Osteoblast (primary cell): ENCODE measurements at places on chromosomes 3 and 15. TPM values are rescaled to one million over a fixed set of nuclear protein-coding genes. Genes with fewer than 3 reads are reported as not detected.

The BOC gene
- 22.8 and 29.2 TPM in 2 replicates for total RNA-seq

The PPARG gene
- 7.2 and 9.4 TPM in 2 replicates for total RNA-seq

The FBN1 gene
- total RNA-seq: 1,453 and 1,556 TPM in 2 replicates

The EPHB1 gene
- total RNA-seq: 0.36 and 1.5 TPM in 2 replicates

The CPNE9 gene
- not detected in 2 replicates for total RNA-seq

The ACTRT3 gene
- total RNA-seq: 4.3 and 4.7 TPM in 2 replicates

The CGNL1 gene
- total RNA-seq: 1.1 and 1.5 TPM in 2 replicates

GRCh38 chr15:71066983-71067382 is 48.3 kb upstream of the THSD4 start:
- DNase-seq: peak; percentile 42

DNA sequence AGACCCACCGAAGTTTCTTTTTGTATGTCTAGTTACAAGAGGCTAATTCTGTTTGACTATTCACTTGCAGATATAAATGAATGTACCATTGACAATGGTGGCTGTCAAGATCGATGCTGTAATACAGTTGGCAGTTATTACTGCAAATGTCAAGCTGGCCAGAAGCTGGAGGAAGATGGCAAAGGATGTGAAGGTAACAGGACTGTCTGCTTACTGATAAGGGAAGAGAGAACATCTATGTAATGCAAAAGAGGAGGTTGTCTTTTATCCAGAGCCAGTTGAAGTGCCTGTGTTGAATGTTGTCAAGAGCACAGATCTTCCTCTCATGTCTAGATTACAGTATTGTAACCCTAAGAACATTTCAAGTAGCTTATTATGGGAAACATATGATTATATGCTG is 549.5 kb upstream of the GOLIM4 start:
- no peak for DNase-seq

- DNase-seq: no peak
Observed at GRCh38 chr3:37736624-37737023, 125.1 kb upstream of the CTDSPL start.

DNA sequence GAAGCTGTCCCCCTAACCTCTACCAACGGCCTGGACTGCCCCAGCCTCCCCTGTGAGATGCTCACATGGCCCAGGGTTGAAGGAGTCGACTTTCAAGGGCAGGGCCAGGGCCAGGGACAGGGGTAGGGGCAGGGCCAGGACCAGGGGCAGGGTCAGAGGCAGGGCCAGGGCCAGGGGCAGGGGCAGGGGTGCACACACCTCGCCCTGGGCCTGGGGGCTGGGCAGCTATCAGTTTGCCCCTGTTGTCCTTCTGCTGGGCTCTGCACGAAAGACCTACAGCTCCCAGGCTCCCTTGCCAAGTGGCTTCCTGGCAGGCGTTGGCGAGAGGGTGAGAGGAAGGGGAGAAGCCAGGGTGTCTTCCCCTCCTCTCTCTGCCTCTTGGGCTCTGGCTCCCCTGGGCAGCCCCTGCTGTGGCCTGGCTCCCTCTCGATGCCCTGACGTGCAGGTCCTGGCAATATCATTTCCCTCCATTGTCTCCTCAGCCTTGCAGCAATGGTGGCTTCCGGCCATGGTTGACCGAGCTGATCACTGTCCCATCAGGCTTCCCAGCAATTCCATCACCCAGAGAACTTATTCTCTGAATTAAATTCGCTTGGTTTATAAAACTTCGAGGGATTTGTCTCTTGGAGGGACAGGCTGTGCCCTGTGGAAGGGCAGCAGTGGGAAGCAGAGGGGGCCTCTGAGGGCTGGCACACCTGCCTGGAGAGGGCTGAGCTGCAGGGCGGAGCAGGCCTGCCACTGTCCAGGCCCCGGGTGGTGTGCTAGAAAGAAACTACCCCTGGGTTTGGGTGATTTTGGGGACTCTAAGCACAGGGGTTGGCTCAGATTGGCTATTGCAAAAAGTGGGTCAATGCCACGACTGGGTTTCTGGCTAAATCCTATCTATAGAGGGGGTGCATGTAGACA is 13.9 kb downstream of the PRR23E start:
- DNase-seq: no peak

DNA sequence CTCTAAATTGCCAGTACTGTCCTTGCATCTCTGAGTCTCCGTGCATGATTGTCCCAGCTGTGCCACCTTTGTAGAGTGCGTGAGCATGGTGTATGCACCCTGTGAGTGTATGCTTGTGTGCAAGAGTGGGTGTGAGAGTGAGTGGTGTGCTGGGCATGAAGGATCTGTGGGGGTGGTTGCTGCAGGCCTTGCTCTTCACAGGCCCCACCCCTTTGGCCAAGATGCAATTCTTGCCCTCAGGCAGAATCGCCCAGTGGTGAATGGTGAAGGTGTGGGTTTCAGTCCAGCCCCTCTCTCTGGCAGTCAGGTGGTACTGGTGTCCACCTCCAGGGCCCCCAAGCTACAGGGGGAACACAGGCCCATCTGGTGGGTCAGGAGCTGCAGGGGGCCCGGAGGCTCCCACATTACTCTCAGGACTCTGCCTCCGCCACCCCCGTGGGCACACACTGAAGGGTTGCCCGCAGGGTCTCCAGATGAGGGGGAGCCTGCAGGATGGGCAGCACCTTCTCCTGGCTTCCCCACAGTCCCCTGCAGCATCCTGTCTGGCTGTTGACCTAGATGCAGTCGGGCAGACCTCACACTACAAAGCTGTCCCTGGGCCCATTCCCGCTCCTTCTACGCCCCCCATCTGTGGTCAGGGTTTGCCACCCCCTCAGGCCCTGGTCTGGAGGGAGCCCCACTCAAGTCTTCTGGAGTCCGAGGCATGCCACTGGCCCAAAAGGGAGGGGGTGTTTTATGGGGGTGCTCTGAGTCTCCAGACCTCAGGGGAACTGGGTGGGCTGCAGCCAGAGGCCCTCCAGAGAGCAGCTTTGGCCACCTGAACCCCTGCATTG is 8.3 kb upstream of the ROPN1B start:
- peak; percentile 69 for DNase-seq

- DNase-seq: no peak
Observed at GRCh38 chr3:159829539-159830227, 159.0 kb upstream of the IL12A start.

DNA sequence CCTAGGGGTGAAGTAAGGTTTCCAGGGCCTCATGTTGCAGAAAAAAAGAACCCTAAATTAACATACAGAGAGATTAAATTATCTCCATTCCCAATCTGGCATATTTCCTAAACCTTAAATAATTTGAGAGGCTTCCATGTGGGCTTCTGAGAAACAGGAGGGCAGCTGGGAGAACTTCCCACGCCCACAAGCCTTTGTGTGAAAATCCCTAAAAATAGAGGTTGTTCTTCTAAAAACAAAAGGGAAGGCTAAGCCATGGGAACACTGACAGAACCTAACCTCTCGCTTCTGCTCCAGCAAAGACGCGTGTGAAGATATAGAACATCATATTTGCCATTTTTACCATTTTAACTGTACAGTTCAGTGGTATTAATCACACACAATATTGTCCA is 812 bp upstream of the SLC12A8 start:
- DNase-seq: no peak

DNA sequence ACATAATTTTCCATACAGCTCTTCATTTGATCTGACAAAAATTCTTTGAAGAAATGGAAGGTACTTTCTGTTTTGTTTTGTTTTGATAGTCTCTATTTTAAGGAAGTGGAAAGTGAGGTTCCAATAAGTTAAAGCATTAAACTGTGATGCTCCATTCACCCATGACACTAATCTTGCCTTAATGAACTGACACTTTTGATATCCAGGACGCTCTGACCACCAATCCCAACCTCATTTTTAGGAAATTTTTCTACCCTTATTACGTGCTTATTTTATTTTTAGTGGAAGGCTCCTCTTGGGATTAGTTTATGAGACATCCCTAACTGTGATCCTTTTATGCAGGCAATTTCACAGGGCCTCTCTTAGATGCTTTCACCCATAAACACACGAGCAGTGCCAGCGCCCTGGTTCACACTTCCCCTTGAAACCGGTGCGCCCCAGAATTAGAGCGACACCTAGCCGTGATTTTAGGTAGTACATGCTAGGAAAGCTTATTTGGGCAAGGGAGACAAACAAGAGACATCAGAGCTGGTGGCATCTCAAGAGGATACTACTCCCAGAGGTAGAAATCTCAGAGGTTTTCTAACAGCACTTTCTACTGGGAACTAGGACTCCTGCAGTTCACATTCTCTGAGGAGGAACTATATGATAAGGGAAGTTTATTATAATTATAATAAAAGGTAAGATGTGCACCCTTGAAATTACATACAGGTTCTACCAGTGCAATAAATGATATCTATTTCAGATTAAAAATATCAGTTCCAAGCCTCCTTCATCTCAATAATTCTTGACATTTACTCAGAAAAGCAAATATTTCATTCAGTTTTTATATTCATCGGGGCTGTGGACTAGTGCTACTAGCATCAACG is 173.9 kb downstream of the SLC9A9 start:
- peak; percentile 39 for DNase-seq

DNA sequence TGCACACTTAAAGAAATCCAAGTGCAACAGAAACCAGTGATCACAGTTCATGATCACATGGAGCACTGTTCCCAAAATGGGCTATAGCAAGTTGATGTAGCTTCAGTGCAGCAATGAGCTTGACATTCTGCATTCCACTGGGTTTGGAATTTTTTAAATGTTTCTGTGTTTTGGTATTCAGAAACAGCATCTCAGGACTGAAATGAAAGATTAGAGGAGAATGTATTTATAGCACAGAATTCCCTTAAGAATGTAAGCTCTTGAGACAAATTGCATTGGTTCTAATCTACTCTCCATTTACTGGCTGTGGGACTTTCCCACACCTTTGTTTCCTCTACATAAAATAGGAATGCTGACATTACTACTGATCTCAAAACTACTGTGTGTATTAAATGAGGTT is 162.7 kb downstream of the FGF12 start:
- no peak for DNase-seq
